ENCODE measurements at places on chromosomes 4 and X.

- H3K27me3 ChIP-seq, result no peaks in the 10 kb centered on the region
- H3K27ac ChIP-seq, result no peak overlapping the region
- no peak for DNase-seq
- H3K4me3 ChIP-seq, result no peak overlapping the region
- H3K36me3 ChIP-seq, result no peaks in the 10 kb centered on the region
- H3K4me1 ChIP-seq, result peaks cover 20% of the 10 kb centered on the region
These were observed 8.0 kb upstream of the FGFRL1 start for GRCh38 chr4:1003271-1004070.

GRCh38 chrX:103635436-103635835 lies 6.7 kb downstream of the TCEAL1 start:
- H3K27ac ChIP-seq, result no peak overlapping the region
- H3K36me3 ChIP-seq, result no peaks in the 10 kb centered on the region
- no peak for DNase-seq

DNA sequence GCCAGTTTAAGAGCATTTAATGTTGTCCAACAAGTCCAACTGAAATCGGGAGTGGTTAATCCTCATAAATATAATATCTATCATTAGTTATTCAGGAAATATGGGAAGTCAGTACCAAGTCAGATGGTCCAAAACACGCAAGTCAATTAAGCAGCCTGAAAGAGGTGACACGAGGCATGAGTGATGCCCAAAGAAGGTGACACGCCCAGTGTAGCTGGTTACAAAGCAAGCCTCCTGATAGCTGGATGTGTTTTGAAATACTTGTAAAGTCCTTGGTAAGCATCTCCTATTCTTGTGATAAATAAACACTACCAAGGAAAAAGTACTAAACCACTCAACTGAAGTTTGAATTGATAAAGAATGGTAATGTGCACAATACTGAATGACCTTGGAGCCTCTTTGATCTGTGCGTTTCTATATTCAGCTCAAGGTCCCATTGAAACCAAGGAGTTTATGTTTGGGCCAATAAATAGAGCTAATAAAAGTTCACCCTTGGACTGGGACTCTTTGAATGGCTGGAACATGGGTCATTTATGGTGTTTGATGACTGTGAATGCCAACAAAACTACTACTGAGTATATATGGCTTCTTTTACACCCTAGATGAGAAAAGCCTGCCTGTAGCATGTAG lies 93.2 kb upstream of the KLF3 start:
- no peak for DNase-seq
- no peak overlapping the region for H3K27ac ChIP-seq
- H3K4me3 ChIP-seq, result no peak overlapping the region
- no peaks in the 10 kb centered on the region for H3K27me3 ChIP-seq
- H3K4me1 ChIP-seq, result no peaks in the 10 kb centered on the region
- no peaks in the 10 kb centered on the region for H3K36me3 ChIP-seq

DNA sequence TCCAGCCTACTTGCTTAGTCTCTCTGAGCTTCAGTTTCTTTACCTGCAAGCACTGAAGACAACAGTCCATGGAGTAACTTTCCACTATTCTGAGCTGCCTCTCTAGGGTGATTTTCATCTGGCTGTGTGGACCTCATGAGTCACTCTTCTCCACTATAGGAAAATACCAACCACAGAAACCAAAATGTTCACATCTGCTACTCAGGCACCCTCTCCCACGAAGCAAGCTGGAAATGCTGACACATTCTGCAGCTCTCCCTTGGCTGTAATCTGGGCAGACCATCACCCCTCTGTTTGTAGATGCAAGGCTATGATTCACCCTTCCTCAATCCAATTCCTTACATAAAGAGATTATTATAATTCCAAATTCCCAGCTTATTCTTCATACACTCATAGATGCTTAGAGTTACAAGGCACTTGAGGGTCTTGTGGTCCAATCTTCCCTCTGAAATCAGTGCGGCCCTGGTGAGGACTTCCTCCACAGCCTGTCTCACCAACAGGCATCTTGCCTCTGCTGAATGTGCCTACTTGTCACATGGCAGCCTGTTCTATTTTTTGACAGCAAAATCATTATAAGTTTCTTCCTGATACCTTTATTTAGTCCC lies 97.0 kb upstream of the LNX1 start:
- H3K36me3 ChIP-seq, result no peaks in the 10 kb centered on the region
- H3K4me1 ChIP-seq, result no peaks in the 10 kb centered on the region
- H3K27me3 ChIP-seq, result no peaks in the 10 kb centered on the region
- no peak overlapping the region for H3K4me3 ChIP-seq

DNA sequence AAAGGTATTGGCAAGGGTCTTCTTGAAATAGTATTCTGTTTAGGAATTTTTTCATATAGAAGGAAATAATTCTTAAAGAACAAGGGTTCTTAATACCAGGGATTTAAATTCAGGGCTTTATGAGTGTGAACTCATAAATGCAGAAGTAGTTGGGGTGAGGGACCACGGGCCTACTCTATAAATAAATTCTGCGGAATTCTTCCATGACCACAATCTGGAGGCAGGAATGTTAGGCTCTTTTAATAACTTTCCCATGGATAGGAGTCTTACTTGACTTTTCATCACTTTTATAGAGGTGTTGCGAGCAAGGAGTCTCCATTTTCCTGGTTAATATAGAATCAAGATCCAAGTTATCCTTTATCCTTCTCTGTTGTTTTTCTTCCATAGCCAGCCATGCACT lies 76.7 kb upstream of the SLC4A4 start:
- no peak overlapping the region for H3K4me3 ChIP-seq
- H3K4me1 ChIP-seq, result peaks cover 27% of the 10 kb centered on the region
- H3K27me3 ChIP-seq, result no peaks in the 10 kb centered on the region
- no peak for DNase-seq

- H3K36me3 ChIP-seq, result no peaks in the 10 kb centered on the region
- H3K4me1 ChIP-seq, result no peaks in the 10 kb centered on the region
- H3K27me3 ChIP-seq, result no peaks in the 10 kb centered on the region
- DNase-seq, result no peak
- H3K4me3 ChIP-seq, result no peak overlapping the region
- no peak overlapping the region for H3K27ac ChIP-seq
These were observed 123.2 kb downstream of the BMPR1B start for GRCh38 chr4:94880956-94881355.

DNA sequence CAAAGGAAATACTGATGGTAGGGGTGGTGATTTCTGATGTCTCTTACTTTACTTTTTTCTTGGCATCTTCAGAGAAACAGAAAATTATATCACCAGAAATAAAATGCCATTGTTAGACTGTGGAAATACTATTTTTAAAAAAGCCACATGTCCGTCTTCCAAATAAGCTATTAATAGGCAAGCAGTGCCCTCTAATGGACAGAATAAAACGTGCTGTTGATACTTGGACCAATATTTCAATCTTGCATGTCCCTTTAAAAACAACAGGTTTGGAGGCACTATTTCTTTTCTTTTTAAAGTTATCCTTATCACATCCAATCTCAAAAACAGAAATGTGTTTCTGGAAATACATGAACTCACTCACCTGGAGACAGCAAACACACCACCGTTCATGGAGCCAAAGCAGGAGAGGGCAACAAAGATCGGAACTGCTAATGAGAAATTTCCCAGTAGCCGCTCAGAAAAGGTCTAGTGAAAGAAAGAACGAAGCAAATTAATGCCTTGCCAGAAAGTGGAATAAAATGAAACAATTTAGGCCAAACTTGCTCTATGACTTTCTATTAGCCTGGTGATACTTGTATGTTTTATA lies 59.2 kb downstream of the SLC7A11 start:
- no peaks in the 10 kb centered on the region for H3K27me3 ChIP-seq
- no peak for DNase-seq
- H3K27ac ChIP-seq, result no peak overlapping the region
- H3K36me3 ChIP-seq, result no peaks in the 10 kb centered on the region
- no peaks in the 10 kb centered on the region for H3K4me1 ChIP-seq
- H3K4me3 ChIP-seq, result no peak overlapping the region

DNA sequence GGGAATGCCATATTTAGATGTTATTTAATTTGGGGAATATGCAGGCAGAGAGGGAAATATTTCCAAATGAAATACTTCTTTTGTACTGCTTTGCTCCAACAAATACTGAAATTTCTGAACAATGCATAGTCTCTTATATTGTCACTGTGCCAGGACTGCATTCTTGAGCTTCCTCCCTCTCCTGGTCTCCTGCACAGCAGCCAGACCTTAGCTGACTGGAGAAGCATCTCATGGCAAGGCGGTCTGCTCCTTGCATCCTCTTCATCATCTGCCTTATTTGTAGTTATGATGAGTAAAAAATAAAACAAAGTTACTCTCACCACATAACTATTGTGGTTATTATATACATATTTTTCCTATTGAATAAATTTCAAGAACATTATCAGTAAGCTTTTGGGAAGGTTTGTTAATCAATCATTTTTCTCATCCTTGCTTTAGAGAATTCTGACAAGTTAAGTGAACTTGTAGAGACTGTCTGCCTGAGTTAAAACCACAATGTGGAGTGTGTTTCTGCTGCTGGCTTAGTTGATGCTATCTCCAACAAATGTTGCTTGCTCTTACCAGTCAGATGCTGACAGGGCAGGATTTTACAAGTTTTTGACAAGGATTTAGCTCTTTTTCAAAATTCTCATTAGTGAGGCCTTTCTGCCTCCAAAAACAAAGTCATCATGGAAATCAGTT lies 153.6 kb downstream of the SOWAHB start:
- no peak overlapping the region for H3K27ac ChIP-seq
- no peak overlapping the region for H3K4me3 ChIP-seq
- no peaks in the 10 kb centered on the region for H3K27me3 ChIP-seq

- no peak overlapping the region for H3K4me3 ChIP-seq
- no peak for DNase-seq
- no peaks in the 10 kb centered on the region for H3K36me3 ChIP-seq
- H3K4me1 ChIP-seq, result no peaks in the 10 kb centered on the region
These were observed 18.9 kb upstream of the CXCR3 start for GRCh38 chrX:71637253-71637618.

GRCh38 chr4:126630230-126630629 lies 1002.5 kb upstream of the INTU start:
- no peaks in the 10 kb centered on the region for H3K27me3 ChIP-seq
- no peak overlapping the region for H3K27ac ChIP-seq
- H3K36me3 ChIP-seq, result no peaks in the 10 kb centered on the region

GRCh38 chr4:8010618-8011017 lies 71.0 kb upstream of the AFAP1 start:
- no peaks in the 10 kb centered on the region for H3K4me1 ChIP-seq
- no peaks in the 10 kb centered on the region for H3K27me3 ChIP-seq
- DNase-seq, result peak; percentile 74
- no peak overlapping the region for H3K4me3 ChIP-seq
- no peaks in the 10 kb centered on the region for H3K36me3 ChIP-seq
- no peak overlapping the region for H3K27ac ChIP-seq

DNA sequence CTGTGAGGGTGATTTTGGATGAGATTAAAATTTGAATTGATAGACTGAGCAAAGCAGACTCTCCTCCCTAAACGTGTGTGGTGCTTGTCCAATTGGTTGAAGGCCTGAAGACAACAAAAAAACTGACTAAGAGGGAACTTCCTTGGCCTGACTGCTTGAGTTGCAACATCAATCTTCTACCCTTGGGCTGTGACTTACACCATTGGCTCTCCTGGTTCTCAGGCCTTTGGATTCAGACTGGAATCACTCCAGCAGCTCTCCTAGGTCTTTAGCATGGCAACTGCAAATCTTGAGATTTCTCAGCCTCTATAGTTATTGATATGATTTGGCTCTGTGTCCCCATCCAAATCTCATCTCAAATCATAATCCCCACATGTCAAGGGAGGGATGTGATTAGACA lies 49.7 kb upstream of the IGFBP7 start:
- H3K27me3 ChIP-seq, result no peaks in the 10 kb centered on the region
- peaks cover 14% of the 10 kb centered on the region for H3K4me1 ChIP-seq
- no peak for DNase-seq
- H3K27ac ChIP-seq, result no peak overlapping the region

- no peaks in the 10 kb centered on the region for H3K27me3 ChIP-seq
- H3K27ac ChIP-seq, result no peak overlapping the region
- no peak for DNase-seq
- no peaks in the 10 kb centered on the region for H3K36me3 ChIP-seq
- peaks cover 6% of the 10 kb centered on the region for H3K4me1 ChIP-seq
These were observed 5.1 kb downstream of the SEPTIN6 start for GRCh38 chrX:119687661-119688413.

DNA sequence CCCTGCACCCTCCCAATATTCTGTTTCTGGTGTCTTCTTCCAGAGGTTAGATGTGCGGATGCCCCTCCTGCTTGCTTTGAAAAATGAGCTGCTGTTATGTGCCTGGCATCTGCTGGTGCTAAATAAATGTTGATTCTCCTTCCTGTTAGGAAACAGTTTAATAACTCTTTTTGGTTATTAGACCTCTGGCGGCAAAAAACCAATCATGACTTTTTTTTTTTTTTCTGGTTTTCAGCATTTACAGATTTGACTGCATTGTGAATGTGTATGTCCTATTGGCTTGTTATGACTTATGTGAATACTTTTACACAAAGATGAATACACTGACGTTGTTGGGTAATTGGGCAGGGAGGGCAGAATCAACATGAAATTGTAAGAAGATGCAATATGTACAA lies 13.6 kb upstream of the TMEM156 start:
- no peak overlapping the region for H3K4me3 ChIP-seq
- H3K4me1 ChIP-seq, result peaks cover 18% of the 10 kb centered on the region
- no peak for DNase-seq

GRCh38 chrX:115968436-115969252 lies 201.9 kb upstream of the AGTR2 start:
- no peak overlapping the region for H3K27ac ChIP-seq
- H3K36me3 ChIP-seq, result no peaks in the 10 kb centered on the region
- DNase-seq, result peak; percentile 43

DNA sequence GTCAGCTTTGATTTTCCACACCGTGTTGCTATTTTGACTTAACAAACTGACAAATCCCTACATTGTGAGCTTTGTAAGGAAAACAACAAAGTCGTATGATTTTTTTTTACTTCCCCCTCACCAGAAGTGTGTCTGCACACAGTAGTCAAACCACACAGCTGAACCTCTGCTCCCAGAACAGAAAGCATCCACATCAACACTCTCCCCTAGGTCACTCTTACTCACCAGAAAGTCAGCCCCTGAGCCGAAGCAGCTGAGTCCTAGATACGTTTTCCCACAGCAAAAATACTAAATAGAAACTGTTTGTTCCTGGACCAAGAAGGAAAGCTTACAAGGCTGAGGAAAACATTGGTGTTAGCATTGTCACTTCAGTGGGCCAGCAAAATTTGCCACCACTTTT lies 305.7 kb downstream of the DHX15 start:
- no peak for DNase-seq
- H3K36me3 ChIP-seq, result no peaks in the 10 kb centered on the region
- H3K4me1 ChIP-seq, result peaks cover 8% of the 10 kb centered on the region
- no peaks in the 10 kb centered on the region for H3K27me3 ChIP-seq
- H3K27ac ChIP-seq, result no peak overlapping the region

DNA sequence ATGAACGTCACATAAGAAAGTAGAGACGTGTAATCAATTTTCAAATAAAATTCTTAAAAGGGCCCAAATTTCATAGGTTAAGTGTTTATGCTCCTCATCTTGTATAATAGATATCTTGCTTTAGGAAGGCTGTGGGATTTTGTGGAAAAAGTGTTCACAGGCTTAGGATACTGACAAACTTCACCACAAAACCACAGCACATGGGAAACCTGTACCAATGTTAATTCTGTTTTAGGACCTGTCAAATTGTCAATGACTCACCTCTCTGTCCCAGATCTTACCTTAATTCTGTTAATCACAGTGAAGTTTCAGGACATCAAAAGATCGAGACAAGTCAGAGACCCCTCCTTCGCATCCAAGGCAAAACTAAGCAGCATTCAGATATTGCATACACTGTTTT lies 24.2 kb downstream of the FGFBP1 start:
- H3K4me3 ChIP-seq, result no peak overlapping the region
- no peaks in the 10 kb centered on the region for H3K36me3 ChIP-seq
- DNase-seq, result no peak

Measured in body of pancreas (tissue), 4 donors.